Cortex of kidney (tissue), 1 donor: ENCODE measurements at places on chromosomes 2 and 18.

DNA sequence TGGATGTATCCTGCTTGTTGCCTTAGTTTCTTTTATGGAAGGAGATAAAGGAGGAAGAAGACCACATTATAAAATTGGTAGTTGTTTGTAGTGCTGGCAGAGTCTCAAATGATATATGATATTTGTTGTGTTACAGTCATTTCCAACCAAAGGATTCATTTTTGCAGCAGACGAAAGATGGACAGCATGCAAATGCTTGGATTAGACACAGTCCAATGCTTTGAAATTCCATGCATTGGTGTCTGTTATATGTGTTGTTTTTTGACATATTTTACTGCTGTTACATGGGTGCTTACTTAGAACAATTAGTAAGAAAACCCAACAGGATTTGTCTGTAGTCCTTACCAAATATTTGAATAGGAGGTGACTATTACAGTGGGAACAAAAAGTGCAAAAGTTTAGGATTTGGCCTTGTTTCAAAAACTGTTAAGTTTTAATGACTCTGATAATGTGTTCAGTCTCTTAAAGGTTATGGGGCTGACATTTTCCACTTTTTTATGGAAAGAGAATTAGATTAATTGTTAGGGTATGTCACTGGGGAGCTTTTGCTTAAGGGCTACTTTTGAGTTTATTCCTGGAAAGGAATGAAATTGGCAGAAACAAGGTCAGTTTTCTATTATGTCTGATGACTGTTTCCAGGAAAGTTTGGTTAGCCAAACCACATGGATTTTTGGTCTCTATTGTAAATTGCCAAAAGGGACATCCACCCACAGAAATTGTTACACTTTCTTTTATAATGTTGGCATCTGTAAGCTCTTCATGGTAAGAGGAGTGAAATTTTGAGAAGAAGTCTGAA lies 229.4 kb upstream of the MMADHC start:
- DNase-seq, result no peak

GRCh38 chr2:240850026-240850425 lies 18.6 kb upstream of the AGXT start:
- DNase-seq, result no peak

DNA sequence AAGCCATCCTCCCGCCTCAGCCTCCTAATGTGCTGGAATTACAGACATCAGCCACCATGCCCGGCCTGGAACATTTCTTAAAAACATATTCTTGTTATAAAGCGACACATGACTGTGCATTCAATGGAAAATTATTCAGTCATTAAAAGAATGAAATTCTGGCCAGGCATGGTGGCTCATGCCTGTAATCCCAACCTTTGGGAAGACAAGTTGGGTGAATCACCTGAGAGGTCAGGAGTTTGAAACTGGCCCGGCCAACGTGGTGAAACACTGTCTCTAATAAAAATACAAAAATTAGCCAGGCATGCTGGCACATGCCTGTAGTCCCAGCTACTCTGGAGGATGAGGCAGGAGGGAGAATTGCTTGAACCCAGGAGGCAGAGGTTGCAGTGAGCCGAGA lies 21.6 kb upstream of the RPRD1A start:
- no peak for DNase-seq

- DNase-seq, result no peak
These were observed 114.1 kb downstream of the EPB41L3 start for GRCh38 chr18:5429681-5430080.

- no peak for DNase-seq
These were observed 1438.0 kb upstream of the ZEB2 start for GRCh38 chr2:145957929-145958328.

- no peak for DNase-seq
These were observed 236.4 kb downstream of the PLCL1 start for GRCh38 chr2:198040835-198041234.

GRCh38 chr18:66646609-66647008 lies 42.7 kb upstream of the CDH19 start:
- DNase-seq, result no peak

DNA sequence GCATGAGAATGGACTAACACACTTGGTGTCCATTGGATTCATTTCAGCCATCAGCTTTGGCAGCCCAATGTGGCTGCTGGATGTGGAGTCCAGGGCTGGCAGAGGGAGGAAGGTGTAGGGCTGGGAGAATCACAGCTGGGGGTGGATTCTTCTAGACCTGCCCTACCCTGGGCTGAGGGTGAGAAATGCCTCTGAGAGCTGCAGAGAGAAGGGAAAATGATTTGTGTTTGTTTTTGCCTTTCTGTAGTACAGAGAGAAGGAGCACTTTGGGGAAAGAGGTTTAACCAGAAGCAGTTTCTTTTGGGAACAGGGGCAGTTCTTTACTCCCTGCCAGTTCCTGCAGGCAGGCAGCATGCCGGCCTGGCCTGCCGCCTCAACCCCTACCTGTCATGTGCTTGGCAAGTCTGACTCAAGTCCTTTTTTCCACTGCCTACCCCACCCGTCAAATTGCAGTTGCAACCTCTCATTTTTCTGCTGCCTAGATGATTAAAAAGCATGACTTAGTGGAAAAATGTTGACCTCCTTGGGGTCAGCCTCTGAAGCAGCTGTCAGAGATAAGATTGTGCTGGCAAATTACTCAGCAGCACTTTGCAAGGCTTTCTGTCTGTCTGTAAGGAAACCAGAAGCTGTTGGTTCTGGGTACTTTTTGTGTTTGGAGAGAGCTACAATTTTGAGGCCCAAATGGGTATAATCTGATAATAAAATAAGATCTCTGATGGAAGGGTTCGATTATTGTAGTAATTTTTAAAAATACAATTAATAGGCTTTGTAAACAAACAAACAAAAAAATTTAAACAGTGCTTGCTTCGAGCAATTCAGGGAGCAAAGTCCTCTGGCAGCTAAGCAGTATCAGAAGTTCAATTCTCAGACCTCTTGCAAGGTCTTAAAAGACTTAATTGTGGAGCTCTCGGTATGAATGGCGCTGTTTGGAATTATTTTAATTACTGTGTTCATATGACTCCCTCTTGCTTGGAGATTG lies 21.7 kb downstream of the LBH start:
- no peak for DNase-seq

GRCh38 chr2:188399159-188399558 lies 107.5 kb downstream of the GULP1 start:
- DNase-seq, result no peak

GRCh38 chr2:6960659-6961058 lies 43.4 kb downstream of the RNF144A start:
- no peak for DNase-seq

DNA sequence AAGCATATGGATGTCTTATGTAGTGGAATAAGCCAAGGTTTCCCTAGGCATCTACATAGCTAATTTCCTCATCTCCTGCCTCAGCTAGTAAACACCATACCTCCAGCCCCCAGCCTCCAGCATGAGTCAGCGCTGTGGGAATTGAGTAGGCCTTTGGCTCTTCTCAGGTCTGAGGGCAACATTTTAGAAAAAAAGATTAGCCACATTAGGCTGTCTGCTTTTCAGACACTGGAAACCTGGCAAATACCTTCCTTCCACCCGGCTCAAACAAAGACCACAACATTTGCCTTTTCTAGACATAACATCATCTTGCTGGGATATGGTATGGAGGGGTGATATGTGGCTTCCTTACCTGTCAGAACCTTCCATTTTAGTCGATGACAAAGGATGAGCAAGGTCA lies 6.1 kb upstream of the CCDC195 start:
- no peak for DNase-seq

DNA sequence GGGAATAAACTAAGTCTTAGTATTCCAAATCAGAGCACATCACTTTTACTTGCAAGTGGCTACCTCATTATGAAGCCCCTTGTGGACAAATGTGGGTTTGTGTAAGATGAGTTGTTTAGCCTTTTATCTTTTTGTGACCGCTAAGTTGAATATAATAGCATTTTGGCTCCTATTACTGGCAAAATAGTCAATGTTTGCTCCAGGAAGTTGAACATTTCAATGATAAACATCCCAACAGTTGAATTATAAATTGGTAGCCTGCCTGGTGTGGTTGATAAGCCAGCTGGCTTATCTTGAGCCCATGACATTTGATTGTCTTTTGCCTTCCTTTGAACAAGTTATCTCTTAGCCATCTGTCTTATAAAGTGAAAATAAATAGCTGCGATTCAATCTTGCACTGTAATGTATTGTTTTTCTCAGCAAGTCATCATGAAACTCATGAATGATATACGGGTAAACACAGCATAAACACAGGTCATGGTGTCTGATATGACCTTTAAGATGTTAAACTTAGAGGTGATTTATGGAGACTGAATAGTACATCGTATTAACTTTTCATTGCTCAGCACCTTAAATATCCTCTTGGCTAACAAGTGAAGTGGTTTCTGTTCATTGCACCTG lies 338.4 kb downstream of the SOCS6 start:
- DNase-seq, result no peak
